Pancreas (tissue), 10 donors: ENCODE measurements at places on chromosomes 5 and 9.

GRCh38 chr9:36750630-36751029 lies 177.9 kb downstream of the MELK start:
- DNase-seq = no peak

GRCh38 chr5:77662635-77663034 lies 24.1 kb upstream of the OTP start:
- no peak for DNase-seq

DNA sequence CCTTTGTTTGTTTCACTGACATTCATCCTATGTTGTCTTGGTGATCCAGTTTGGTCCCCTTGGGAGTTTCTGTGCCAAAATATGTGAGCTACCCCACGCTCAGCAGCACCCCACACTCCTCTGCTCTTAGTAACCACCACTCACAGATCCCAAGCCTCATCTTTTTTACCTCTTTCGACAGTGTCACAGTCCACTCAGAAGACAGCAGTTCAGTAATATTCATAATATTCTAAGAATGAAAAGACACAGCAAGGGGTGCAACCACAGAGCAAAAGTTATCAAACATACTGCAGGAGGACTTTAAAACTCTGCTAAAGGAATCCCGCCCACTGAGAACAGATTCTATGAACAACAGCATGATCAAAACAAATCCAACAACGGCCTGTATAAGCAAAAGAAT lies 28.2 kb downstream of the RNF130 start:
- DNase-seq = no peak

- DNase-seq = no peak
These were observed 132.6 kb upstream of the TBCA start for GRCh38 chr5:77908787-77909186.

DNA sequence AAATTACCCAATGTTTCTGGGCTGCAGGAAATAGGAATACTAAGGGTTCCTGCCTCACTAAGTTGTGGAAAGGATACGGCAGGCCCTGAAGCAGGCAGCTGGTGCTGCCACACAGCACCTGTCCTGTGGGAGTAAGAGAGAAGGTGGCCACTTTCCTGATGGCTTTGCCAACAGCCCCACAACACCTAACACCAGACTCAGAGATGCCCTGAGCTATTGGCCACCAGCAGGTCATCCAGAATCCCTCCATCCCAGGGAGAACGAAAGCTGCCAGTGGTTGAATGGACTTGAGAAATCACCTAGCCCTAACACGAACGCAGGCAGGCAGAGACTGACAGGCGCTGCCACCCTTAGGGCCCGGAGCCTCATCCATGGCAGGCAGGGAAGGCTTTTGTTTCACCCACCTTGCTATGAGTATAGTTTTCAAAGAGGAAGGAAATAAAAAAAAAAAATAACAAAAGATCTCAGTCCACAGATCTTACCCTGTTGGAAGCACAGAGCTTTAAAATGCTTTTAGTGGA lies 82.2 kb downstream of the DCP2 start:
- DNase-seq = no peak

DNA sequence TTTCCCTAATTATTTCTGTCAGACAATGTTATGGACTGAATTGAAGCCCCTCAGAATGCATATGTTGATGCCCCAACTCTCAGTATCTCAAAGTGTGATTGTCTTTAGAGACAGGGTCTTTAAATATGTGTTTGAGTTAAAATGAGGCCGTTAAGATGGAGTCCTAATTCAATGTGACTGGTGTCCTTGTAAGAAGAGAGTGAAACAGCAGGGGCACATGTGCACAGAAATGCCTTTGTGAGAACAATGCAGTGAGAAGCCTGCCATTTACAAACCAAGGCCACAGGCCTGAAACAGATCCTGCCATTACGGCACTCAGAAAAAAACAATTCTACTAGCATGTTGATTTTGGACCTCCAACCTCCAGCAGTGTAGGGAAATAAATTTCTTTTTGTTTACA lies 483.0 kb upstream of the DMAC1 start:
- no peak for DNase-seq

DNA sequence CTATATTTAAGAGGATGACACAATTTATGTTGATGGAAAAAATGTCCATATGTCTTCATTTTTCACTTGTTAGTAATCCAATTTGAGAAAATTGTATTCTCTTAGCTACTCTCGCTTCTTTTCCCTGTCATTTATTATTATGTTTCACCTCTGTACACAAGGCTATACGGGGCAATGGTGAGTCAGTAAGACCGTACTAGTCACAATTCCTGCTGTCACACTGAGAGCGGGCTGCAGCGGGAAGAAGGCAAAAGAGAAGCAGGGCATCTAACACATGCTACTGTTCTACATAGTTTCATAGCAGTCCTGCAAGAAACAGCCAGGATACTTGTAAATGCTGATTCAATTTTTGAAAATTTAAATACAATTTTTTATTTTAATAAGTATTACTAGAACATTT lies 23.3 kb upstream of the PRDM9 start:
- DNase-seq = no peak

DNA sequence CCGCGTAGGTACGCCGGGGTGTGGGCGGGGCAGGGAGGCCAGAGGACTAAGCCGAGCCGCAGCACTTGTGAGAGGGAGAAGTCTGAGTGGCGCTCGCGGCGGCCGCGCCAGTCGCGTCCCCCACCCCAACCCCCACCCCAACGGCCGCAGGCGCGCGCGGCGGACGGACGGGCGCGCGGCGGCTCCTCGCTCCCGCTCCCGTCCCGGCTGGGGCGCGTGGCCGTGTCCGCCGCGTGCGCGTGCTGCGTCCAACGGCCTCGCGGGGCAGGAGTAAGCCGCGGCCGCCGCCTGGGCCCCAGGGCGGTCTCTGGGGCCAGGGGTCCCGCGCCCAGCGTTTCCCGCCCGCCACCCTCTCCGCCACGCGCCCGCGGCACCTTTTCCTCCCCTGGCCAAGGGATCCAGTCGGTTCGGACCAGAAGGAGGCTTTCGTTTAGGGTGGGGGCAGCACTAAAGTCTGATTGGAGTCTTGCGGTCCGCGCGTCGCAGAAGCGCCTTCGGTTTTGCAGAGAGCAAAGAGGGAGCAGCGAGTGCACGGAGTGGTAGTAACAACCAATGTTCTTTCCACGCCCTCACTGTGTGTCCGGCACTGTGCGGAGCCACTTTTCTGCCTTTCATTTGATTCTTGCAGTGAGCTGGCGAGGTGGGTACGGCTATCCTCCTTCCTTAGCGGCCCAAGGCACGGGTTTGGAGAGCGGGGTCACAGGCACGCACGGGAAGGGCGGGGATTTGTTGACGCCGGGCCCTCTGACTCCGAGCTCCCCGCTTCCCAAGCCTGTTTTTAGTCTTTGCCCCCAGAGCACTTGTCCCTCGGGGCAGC lies 483 bp downstream of the G3BP1 start:
- peak; percentile 45 for DNase-seq

DNA sequence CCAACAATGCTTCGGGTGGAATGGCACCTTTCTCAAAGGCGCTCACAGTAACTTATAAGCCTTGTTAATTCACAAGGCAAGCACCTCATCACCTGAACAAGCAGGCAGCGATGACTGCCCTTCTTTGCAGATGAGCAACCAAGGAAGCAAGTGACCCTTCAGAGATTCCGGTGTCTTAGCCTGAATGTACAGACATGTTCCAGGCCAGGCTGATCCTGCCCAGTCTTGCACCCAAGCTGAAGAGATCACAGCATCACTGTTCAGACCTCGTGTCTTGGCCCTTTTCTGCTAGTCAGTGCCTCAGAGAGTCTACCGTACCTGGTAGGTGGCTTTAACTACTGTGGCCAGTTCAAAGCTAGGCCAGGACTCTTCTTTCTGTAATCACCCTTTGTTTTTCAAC lies 94.7 kb upstream of the ERCC6L2 start:
- DNase-seq = no peak

GRCh38 chr5:97476852-97477534 lies 293.9 kb upstream of the RIOK2 start:
- DNase-seq = no peak

DNA sequence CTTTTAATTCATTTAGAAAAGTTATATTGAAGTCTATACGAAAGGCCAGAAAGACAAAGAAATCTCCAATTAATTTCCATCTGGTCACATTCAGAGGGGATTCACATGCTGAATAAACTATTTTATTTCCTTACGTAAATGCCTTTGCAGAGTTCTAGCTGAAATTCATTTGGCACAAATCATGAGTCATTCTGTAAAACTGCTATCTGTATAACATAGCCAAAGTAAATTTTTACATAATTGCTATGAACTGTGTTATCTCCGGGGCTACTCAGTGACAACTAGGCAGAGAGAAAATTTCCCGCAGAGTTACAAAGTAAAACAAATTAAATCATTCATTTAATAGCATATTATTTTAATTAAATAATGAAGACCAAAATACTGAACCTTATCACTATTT lies 463.2 kb upstream of the ADAMTS16 start:
- DNase-seq = no peak

DNA sequence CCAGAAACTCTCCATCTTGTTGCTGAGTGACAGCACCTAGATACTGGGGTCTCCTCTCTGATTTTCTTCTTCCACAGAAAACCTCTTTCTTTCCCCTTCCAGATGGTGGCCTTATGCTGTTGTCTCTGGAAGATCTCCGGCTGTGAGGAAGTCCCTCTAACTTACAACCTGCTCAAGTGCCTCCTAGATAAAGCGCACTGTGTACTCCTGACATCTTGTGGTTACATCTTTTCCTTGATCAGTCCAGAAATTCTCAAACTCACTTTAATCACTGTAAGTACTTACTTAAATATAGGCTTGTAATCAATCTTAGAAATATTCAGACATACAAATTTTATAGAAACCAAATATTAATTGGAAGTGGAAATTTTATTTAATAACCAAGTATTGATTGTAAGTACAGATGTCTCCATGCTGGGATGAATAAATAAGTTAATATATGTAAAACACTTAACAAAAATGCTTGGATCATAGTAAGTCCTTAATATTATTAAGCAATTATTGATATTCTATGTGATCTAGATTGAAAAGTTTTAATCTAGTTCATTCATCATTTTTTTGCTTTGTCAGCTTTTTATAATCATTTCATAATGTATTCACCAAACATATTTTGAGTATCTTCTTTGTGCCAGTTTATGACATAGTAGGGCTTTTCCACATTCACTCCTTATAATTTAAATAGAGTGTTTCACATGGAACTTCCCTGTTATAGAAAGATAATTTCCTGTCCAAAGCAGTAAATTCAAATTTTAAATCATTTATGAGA lies 1381.4 kb upstream of the CDH6 start:
- DNase-seq = no peak

DNA sequence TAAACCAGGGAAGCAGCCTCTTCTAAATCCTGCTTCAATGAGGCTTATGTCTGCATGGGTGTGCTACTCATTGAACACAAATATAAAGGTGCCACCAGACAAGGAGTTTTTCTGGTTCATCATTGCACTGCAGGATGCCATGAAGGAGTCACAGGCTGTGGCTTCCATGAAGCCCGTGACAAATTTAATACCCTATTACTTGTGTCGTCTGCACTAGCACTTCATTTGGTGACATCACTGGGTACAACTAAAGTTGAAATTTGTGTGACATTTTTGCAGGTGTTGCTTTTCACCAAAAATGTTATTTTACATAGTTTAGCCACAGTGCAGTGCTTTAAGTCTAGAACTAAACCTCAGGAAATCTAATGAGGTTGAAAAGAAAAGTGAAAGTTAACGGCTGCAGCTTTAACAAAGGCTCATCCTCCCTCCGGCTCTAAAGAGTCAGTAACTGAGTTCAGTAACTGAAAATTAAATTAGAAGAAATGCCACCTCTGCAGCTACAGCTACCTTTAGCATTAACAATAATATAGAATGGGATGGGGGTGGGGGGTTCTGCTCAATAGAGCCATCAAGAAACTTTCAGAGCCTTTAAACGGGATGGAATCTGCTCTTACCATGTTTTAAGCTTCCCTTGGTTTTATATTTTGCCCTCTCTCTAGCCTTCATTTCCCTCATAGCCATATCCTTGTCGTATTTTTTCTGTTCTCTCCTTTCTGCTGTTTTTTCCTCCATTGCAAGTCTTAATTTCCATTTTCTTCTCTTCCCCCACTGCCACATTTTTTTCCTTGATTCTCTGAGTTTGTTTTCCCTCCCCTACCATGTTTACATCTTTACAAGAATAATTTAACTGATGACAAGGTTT lies 233.8 kb upstream of the TMEM161B start:
- no peak for DNase-seq

DNA sequence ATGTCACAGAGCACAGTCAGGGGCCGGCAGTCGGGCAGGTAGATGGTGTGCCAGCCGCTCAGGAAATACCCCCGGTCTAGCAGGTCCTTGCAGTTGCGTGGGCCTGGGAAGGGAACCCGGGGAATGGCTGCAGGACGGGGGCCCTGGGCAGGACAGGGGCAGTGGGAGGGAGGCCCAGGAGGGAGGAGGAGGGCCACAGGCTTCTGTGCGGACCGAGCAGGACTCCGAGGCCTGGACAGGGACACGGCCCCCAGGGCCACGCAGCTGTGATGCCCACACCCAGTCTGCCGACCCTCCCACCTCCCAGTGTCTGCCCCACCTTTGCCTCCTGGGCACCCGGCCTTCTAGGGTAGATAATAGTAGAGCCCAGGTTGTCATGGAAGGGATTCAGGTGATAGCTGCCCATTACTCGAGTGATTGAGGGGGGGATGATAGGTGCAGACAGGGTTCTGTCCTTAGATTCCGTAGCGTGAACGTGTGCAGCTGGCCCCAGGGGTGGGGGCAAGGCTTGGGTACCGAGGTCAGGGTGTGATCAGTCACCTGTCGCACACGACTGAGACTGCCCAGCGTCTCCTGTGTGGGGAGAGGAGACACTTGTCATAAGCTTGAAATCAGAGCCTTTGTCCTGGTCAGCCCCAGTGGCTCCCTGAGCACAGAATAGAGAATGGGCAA lies 4.5 kb downstream of the FCN1 start:
- no peak for DNase-seq

GRCh38 chr5:109186759-109187158 lies 223.0 kb downstream of the PJA2 start:
- DNase-seq = no peak

DNA sequence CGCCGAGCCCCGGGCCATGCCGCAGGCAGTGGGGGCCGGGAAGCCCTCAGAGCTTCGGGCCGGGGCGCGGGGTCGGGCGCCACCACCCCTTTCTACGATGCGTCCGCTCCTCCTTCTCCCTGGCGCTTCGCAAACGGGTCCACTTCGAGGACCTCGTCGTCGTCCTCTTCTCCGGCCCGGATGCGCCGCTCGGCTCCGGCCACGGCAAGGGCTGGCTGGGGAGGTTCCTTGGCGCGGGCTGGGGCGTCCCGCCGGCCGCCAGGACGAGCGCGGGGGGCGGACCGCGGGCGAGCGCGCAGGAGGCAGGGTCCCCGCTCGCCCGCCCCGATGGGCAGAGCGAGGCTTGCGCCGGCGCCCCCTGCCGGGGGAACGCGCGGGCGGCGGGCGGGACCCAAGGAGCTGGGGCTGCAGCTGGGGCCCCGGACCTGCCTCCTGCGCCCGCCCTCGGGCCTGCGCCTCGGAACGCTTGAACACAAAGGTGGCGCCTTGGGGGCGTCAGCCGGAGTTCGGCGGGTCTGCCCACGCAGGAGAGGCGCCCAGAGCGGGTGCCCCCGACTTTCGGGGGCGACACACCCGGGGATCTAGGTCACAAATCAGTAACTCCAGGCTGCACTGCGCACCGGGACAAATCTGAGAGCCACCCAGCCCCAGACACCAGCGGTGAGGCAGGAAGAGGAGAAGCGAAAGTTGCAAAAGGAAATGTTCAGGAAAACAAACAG lies at the start of gene ROR2:
Gene ROR2, minus strand, starts transcription at position 283 of the 719 bp plus-strand sequence.
- DNase-seq = peak; percentile 25
